Right renal pelvis (tissue), 4 donors: ENCODE measurements at places on chromosomes 6 and 20. TPM values are rescaled to one million over a fixed set of nuclear protein-coding genes. Genes with fewer than 3 reads are reported as not detected.

PRL gene
- polyA plus RNA-seq = not detected

- DNase-seq = no peak
Observed at GRCh38 chr20:30284281-30284905, 973.1 kb upstream of the DEFB115 start.

GRCh38 chr20:50244352-50245149, 53.9 kb downstream of the CEBPB start:
- no peak for DNase-seq

GRCh38 chr6:11243861-11244260, 11.4 kb upstream of the NEDD9 start:
- no peak for DNase-seq

DNA sequence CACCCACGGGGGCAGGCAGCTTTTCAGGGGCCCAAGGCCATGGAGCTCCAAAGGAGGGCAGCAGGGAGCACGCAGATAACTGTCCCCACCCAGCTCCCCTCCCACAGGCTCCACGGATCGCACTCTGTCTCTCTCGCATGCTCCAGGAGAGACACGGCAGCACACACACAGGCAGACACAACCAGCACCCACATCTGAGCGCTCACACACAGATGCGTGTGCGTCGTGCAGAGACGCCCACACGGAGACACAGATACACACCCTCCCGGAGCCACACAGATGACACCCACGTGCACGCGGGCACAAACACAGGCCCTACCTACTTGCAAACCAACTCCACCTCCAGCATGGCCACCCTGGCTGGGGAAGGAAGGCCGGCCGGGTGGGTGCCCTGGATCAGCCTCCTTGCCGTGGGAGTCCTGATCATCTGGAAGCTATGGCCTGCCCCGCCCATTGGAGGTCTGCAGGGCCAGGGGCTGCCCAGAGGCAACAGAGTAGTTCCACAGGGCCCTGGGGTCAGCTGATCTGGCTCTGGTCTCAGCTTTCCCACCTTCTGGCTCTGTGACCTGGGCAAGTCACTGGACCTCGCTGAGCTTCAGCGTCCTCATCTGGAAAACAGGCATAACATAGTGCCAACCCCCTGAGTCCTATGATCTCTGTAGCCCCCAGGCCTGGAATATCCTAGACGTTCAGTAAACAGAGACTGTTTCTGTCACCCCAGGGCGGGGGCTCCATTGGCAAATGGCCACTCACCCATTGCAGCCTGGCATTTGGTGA, 31.5 kb downstream of the AAR2 start:
- no peak for DNase-seq

GRCh38 chr6:127342946-127343808, at the start of gene ECHDC1:
ECHDC1 (minus strand) TSS chr6:127343609; CDS start chr6:127331028, 12,581 bp downstream.
- peak; percentile 57 for DNase-seq

GRCh38 chr6:97449444-97449966, 166.5 kb upstream of the MMS22L start:
- no peak for DNase-seq

GRCh38 chr6:25582101-25582500, 69.9 kb upstream of the SCGN start:
- no peak for DNase-seq

- no peak for DNase-seq
Observed at GRCh38 chr6:30740540-30740870, 2.0 kb downstream of the FLOT1 start.

- DNase-seq = no peak
Observed at GRCh38 chr20:18048176-18048575, 9.5 kb downstream of the OVOL2 start.
